B cell (primary cell): ENCODE measurements at places on chromosomes 16 and 17. TPM values are rescaled to one million over a fixed set of nuclear protein-coding genes. Genes with fewer than 3 reads are reported as not detected.
A peak's percentile ranks its signal among the peaks of the same experiment; 100 is the strongest.

DNA sequence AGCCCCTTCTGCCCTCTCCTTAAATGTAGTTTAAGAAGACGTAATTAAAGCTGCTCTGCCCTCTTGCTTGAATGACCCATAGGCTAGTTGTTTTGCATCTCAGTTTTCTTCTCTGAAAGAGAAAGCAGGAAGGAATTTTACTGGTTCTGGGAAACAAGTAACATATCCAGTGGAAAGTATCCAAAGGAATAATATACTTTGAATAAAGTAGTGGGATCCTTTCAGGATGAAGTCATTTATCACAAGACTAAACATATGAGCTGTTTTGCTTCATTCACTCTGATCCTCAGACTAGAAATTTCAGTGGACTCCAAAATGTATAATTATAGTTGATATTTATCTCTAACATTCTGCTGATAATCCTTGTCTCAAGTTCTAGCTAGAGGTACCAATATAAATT, 1297.6 kb upstream of the GOT2 start:
- H3K4me3 ChIP-seq, result no peak overlapping the region
- no peaks in the 10 kb centered on the region for H3K27me3 ChIP-seq
- no peaks in the 10 kb centered on the region for H3K4me1 ChIP-seq
- H3K36me3 ChIP-seq, result no peaks in the 10 kb centered on the region
- H3K27ac ChIP-seq, result no peak overlapping the region
- DNase-seq, result no peak

DNA sequence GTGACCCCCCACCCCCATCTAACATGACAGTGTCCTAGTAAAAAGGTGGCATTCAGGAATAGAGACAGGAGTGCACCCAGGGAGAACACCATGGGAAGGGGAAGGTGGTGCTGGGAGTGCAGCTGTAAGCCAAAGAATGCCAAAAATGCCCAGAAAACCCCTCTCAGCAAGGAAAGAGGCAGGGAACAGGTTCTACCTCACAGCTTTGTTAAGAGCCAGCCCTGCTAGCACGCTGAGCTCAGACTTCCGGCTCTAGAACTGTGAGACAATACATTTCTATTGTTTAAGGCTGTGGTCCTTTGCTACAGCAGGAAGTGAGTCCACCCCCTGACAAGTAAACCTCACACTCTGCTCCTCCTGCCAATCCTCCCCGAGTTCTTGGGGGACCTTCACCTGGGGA, 302.4 kb upstream of the N4BP1 start:
- no peak overlapping the region for H3K4me3 ChIP-seq
- DNase-seq, result no peak
- no peaks in the 10 kb centered on the region for H3K4me1 ChIP-seq
- no peaks in the 10 kb centered on the region for H3K27me3 ChIP-seq
- no peaks in the 10 kb centered on the region for H3K36me3 ChIP-seq

- H3K27me3 ChIP-seq, result no peaks in the 10 kb centered on the region
- H3K27ac ChIP-seq, result no peak overlapping the region
- H3K4me1 ChIP-seq, result no peaks in the 10 kb centered on the region
- no peak overlapping the region for H3K4me3 ChIP-seq
These were observed 107.9 kb downstream of the HAPSTR1 start for GRCh38 chr16:9199311-9199710.

- H3K27ac ChIP-seq, result no peak overlapping the region
- no peaks in the 10 kb centered on the region for H3K27me3 ChIP-seq
- H3K36me3 ChIP-seq, result no peaks in the 10 kb centered on the region
- DNase-seq, result peak; percentile 20
- peaks cover 20% of the 10 kb centered on the region for H3K4me1 ChIP-seq
These were observed 15.9 kb downstream of the PIK3R6 start for GRCh38 chr17:8851600-8851999.

DNA sequence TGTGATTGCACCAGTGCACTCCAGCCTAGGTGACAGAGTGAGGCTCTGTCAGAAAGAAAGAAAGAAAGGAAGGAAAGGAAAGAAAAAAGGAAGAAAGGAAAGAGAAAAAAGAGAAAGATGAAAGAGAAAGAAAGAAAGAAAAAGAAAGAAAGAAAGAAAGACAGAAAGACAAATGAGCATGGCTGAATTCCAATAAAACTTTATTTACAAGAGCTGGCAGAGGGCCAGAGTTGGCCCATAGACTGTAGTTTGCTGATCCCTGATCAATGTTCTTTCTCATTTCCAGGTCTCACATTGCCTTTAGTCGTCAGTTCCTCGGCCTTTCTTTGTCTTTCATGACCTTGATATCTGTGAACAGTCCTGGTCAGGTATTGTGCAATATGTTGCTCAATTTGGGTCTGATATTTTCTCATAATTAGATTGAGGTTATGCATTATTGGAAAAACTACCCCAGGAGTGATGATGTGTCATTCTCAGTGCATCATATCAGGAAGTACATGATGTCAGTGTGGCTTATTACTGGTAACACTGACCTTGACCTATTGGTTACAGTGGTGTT, 68.5 kb upstream of the MED9 start:
- peaks cover 25% of the 10 kb centered on the region for H3K4me1 ChIP-seq
- peaks cover 5% of the 10 kb centered on the region for H3K27me3 ChIP-seq
- no peak overlapping the region for H3K4me3 ChIP-seq

GRCh38 chr16:88686062-88686438, 257 bp downstream of the SNAI3 start:
- H3K27ac ChIP-seq, result no peak overlapping the region
- no peaks in the 10 kb centered on the region for H3K36me3 ChIP-seq
- H3K27me3 ChIP-seq, result no peaks in the 10 kb centered on the region
- peaks cover 32% of the 10 kb centered on the region for H3K4me1 ChIP-seq

GRCh38 chr16:83574388-83574787, 233.4 kb upstream of the HSBP1 start:
- H3K4me3 ChIP-seq, result no peak overlapping the region
- no peaks in the 10 kb centered on the region for H3K36me3 ChIP-seq
- DNase-seq, result no peak
- no peak overlapping the region for H3K27ac ChIP-seq

- no peak overlapping the region for H3K27ac ChIP-seq
- DNase-seq, result no peak
- no peaks in the 10 kb centered on the region for H3K4me1 ChIP-seq
- no peaks in the 10 kb centered on the region for H3K27me3 ChIP-seq
- no peak overlapping the region for H3K4me3 ChIP-seq
These were observed 96.3 kb downstream of the TMEM114 start for GRCh38 chr16:8493972-8494371.

The CIAO3 gene
- 45.4 and 68.4 TPM in 2 replicates for polyA plus RNA-seq

The DHX40 gene
- 10.4 and 26.5 TPM in 2 replicates for polyA plus RNA-seq

The ABCC6 gene
- 0.27 TPM in 2 replicates for polyA plus RNA-seq
